Immature natural killer cell (primary cell): ENCODE measurements at places on chromosomes 13 and 19. TPM values are rescaled to one million over a fixed set of nuclear protein-coding genes. Genes with fewer than 3 reads are reported as not detected.

DNA sequence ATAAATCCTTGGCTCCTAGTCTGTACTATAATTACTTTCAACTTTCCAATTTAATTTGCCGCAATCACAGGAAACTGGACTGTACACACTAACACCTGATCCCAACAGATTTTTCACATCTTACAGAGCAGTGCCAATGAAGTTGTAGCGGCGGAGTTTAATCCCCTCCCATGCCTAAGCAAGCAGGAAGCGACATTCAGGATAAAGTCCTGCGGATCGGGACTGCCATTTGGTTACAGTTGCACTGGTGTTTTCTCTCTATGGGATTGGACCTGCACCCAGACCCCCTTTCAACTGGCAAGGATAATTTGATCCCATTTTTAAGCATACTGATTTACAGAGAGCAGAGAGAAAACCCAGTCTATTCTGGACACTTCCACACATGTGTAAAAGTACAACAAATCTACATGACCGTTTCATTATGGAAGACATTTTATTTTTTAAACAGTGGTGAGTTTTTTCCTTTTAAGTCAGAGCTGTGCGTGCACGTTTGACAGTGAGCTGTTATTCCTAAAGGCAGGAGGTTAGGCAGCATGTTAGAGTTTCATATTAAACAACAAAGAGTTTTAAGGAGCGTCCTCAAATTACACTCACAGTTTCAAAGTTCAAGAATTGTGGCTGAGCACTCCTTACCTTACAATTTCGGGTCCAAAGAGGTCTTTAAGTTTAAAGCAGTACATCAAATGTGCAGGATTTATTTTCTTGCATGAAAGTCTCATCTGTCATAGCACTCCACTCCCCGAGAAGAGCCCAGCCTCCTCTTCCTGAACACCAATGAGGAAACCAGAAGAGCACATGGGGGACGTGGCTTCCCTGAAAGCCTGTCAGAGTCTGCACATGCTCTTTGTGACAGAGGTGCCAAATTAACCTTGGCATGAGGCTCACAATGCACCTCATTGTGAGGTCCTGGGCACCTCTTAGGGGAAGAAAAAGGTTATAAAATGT lies 141.6 kb upstream of the RFC3 start:
- DNase-seq, result no peak

GRCh38 chr13:28401303-28402056 lies 93.4 kb downstream of the FLT1 start:
- no peak for DNase-seq

DNA sequence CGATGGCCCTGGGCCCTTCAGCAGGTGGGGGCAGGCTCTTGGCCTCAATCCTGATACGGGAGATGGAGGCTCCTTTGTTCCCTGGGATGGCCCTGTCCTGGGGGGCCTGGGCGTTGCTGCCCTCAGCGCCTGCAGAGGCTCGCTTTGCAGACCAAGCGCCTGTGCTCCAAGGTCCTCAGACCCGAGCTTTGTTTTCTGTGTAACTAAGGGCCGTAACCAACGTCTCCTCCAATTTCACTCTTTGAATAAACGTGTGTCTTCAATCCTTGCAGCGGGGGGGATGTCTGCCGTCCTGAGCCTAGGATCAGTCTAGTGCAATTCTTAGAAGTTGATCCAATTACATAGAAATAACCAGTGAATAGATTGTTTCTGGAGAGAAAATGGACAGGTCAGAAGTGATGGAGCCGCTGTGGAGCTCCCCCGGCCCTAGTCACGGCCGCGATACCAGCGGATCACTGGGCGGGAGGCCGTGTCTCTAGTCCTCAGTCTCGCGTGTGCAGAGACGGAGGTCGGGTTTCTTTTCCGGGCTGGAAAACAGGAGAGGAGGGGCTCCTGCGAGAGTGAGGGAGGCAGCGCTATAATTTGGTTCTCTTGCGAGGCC lies 5.3 kb downstream of the PTBP1 start:
- DNase-seq, result no peak

DNA sequence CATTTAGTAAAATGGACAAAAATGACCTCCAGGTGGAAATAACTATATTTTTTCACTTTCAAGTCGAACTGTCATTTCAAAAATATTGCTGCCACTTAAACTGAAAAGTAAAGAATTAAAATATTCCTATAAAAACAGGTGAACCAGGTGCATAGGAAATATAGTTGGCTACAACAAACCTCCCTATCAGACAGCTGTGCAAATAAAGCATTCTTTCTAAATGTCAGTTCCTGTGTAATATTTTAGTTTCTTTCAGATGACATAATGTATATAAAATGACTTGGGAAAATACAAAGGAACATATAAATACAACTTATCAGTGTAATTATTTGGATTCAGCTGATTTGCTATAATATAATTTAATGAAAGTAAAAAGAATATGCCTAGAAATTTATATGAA lies 403.5 kb upstream of the GPC6 start:
- DNase-seq, result no peak

DNA sequence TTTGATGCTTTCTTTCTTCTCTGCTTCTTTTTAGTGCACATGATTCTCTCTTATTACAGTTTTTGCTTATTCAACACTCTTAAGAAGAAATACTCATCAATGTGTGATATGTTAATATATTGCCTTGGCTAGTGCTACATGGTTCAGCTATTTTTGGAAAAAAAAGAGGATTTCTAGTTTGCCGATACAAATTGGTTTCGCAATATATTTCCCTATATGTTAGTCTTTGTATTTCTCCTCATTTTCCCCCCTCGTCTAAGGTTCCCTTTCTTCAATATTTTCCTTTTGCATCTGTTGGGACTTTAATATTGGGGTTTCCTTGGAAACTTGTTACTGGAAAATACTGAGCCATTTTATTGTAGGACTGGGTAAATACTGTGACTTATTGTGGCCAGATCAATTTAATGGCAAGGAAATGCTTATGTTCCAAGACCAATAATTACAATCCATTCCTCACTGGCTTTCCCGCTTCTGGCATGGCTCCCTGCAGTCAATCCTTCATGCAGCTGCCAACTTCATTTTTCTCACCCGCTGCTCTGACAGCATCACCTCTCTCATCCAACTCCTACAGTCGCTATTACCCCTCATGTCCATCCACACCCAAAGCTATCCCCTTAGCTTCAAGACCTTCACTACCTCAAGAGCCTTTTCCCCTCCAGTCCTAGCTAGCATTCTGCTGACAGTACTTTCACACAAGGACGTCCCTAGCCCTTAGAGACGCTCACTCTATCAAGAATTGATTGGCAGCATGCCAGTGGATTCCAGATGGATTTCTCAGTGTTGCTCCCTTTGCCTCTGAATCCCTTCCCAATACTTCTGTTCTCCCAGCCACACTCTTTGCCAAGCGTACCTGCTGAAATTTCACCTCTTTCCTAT lies 280.1 kb upstream of the TMTC4 start:
- no peak for DNase-seq

GRCh38 chr19:17402982-17403855 lies 2.2 kb downstream of the BST2 start:
- no peak for DNase-seq

DNA sequence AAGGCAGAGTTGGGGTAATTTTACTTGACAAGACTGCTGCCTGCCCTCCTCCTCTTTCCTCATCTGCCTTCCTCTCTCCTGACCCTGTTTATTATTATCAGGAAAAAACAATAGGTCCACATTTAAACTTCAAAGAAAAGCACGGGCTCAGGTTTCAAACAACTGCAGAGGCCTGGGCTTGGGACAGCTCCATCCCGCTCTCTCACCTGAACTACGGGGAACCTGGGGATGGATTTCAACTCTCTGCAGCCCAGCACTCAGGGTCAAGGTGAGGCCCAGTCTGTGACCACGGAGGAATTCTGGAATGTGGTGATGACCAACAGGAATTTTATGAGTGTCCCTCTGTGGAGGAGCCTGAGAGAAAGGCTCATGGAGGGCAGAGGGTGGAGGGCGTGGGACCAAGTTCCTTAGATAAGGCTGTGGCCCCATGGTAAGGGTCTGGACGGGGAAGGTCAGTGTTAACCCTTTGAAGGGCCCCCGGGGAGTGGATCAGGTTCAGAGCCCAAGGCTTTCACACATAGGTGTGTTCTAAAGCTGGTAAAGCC lies 220.8 kb upstream of the MAB21L1 start:
- no peak for DNase-seq

DNA sequence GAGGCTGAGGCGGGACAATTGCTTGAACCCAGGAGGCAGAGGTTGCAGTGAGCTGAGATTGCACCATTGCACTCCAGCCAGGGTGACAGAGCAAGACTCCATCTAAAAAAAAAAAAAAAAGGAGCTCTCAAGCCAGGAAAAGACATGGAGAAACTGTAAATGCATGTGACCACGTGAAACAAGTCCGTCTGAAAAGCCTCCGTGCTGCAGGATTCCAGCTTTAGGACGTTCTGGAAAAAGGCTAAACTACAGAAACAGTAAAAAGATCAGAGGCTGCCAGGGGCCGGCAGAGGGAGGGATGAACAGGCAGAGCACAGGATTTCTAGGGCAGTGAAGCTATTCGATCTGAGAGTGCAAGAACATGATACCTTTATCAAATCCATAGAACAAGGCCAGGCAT lies 40.7 kb upstream of the NDUFS7 start:
- DNase-seq, result no peak

DNA sequence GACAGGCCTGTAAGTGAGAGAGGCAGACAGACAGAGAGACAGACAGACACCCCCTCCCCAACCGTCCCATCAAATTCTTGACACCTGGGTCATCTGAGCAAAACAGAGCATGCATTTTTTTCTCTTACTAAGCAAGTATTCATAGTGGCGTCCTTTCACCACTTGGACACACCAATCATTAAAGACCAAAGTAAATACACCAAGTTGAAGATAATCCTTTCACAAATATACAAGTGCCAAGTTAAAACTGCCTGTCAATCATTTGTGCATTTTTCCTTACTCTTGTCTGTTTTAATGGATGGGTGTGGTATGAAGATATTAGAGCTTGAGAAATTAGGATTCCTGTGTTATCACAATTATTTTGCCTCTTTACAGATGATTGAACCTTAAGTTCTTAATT lies 337.3 kb downstream of the ATP8A2 start:
- no peak for DNase-seq

DNA sequence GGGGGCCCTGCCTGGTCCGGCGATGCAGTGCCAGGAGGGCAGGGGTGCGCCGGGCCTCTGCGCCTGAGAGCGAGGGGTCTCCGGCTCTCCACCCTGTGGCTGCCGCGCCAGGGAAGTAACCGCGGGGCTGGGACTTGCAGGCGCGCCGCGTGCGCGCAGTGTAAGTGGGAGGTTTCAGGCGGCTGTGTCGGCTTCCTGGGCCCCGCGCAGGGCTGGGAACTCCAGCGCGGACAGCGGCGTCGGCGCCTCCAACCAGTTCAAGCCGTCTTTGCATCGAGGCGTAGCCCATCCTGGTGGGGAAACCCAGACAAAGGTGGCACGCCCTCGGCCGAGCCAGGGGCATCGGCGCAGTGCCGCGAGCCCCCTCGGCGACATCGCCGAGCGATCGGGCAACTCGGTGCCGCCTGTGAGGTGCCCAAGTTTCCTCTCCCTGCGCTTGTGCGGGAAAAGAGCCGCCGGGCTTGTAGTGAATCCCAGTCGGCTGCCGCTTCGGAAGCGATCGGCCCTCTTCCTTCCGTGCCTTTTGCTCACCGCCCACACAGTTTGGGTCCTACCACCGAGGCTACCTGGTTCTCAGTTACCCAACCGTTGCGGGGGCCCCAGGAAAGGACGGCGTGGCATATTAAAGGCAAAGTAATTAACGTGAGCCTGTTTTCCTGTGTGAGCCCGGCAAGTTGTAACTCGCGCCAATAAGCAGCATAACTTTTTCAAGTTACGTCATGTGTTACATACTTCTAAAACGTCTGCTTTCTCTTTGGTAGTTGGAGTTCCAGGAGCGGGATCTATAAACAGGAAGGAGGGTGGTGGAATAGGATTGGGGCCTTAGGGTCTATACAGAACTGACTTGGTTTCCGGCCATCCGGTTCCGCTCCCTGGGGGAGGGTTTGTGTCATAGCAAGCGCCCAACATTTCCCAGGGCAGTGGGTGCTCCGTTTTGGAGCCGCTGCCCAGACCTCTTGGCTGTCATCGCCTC lies 1.2 kb downstream of the LRCH1 start:
- DNase-seq, result peak; percentile 70

DNA sequence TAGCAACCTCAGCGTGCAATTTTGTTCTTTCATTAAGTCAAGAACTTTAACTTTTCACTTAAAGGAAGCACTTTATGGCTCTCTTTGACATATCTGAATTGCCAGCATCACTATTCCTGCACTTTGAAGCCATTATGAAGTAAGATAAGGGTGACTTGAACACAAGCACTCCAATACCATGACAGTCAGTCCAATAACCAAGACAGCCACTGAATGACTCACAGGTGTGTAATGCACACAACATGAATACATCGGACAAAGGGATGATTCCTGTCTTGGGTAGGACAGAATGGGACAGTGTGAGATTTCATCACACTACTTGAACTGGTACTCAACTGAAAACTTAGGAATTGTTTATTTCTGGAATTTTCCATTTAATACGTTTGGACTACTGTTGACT lies 233.7 kb upstream of the IPO5 start:
- DNase-seq, result no peak

DNA sequence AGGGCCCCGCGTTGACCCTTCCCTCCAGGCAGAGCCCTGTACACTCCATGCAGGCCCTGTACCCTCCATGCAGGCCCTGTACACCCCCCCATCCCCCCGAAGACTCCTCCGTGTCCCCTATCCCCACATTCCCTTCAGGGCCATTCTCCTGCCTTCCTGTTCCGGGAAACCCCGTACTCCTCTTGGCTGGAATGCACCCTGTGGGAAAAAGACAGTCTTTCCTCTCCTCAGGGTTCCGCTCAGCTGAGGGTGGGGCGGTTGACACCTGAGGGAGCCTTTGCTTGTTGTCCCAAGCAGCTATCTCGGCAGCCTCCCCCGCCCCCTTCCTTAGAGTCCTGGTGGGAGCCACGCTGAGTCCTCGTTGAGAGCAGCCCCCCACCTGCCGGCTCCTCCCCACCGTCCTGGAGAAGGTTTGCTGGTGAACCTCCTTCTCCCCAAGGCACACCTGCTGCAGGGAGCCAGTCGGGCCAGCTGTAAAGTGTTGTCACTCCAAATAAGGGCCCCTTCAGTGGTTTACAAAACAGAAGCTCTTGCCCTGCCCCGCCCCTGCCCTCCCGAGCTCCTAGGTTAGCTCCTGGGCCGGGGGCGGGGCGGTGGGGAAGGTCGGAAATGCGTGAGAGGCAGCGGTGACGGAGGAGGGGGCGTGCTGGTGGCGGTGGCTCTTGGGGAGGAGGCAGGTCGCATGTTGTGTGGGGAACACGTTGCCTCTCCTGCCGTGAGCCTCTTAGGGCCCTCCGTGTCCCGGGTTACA lies 1.5 kb downstream of the GNA11 start:
- DNase-seq, result peak; percentile 21

DNA sequence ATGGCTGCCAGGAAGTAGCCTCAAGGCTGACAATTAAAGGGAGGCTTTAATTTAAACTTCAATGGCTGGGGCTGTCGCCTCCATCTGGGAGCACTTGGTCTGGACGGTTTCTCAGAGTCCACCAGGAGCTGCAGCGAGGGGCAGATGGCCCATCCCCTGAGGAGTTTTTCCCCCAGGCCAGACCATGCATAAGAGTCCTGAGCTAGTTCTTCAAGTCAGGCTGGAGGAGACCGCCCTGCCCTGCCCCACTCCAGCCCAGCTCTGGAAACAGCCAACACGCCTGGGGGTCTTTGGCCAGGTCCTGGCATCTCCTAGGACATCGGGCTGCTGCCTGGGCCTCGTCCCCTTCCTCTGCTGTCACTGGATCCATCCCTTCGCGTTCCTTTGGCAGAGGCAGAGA lies 5.3 kb upstream of the ACTN4 start:
- DNase-seq, result no peak

Gene VAV1
- 19.4 TPM for polyA plus RNA-seq

Gene N4BP2L1
- 67.6 TPM for polyA plus RNA-seq

Gene MAB21L1
- polyA plus RNA-seq, result not detected

Gene TLE2
- 1.3 TPM for polyA plus RNA-seq

Gene KBTBD6
- polyA plus RNA-seq, result 1.7 TPM
